Stimulated activated CD8-positive, alpha-beta memory T cell treated with anti-CD3 and anti-CD28 coated beads, Interleukin-15, amount 100 ng/mL, for 4 hours (primary cell): ENCODE measurements at places on chromosomes 2 and 18.

DNA sequence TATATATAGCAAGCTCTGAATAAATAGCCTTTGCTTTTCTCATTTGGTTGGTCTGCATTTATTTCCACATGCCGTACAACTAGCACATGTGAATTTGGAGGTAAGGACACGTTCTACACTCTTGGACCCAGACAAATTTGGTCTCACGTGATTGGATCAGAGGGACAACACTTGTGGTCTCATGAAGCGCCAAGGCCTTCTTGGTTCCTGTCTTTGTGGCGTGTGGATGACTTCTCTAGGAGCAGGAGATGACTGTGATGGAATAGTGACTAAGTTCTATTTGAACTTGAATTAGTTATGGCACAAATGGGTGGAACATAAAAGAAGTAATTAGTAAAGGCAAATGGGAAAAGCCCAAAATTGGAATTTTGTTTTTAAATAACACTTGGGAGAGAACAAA lies 206.9 kb downstream of the BCL2 start:
- no peak for DNase-seq

DNA sequence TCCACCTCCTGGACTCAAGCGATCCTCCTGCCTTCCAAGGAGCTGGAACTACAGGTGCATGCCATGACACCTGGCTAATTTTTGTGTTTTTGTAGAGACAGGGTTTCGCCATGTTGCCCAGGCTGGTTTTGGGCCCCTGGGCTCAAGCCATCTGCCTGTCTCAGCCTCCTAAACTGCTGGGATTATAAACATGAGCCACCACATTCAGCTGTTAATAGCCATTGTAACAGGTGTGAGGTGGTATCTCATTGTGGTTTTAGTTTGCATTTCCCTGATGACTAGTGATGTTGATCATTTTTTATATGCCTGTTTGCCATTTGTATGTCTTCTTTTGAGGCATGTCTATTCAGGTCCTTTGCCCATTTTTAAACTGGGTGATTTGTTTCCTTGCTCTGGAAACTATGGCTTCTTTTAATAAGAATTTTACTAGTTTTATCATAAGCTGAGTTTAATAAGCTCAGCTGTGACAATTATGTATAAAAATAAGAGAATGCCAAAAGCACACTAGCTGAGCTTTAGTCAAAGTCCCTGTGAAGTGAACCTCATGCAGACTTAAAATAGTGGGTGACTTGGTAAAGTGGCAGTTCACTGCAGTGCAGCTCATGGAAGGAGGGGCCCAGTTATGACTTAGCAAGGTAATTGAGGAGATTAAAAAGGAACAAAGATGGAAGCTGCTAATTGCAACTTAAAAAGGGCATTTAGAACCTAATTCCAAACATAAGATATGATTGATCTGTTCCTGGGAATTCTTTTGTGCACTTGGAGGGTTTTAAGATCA lies 465.1 kb downstream of the TGIF1 start:
- DNase-seq = no peak

DNA sequence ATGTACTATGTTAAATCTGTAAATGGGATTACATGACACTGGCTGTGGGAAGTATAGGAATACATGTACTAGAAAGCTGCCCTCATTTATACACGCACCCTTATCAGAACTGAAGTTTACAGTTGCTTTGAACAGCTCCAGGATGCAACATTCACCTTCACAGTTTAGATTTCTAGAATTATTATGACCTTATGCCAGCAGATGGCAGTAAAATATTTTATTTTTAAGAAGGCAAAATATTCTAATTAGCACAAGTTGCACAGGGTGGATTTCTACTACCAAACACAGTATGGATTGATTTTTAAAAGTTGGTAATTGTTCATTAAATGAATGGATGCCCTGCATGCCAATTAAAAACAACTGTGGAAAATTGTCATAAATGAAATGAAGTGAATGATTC lies 670.4 kb downstream of the KCNJ3 start:
- DNase-seq = no peak

DNA sequence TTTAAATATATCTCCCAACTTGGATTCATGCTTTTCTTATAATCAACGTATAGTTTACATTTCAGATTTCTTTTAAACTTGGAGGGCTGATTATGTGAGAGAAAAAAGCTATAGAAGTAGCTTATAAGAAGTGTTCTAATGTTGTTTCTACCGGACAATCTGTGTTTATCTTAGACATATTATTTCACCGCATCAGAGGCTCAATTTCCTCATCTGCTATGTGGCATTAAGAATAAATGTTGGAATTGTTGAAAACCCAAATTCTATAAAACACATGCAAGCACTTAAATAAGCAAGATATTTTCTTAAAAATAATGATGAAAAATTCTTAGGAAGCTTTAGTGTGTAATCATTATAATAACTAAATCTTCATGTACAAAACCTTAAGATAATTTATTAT lies 407.9 kb downstream of the HRH4 start:
- no peak for DNase-seq

DNA sequence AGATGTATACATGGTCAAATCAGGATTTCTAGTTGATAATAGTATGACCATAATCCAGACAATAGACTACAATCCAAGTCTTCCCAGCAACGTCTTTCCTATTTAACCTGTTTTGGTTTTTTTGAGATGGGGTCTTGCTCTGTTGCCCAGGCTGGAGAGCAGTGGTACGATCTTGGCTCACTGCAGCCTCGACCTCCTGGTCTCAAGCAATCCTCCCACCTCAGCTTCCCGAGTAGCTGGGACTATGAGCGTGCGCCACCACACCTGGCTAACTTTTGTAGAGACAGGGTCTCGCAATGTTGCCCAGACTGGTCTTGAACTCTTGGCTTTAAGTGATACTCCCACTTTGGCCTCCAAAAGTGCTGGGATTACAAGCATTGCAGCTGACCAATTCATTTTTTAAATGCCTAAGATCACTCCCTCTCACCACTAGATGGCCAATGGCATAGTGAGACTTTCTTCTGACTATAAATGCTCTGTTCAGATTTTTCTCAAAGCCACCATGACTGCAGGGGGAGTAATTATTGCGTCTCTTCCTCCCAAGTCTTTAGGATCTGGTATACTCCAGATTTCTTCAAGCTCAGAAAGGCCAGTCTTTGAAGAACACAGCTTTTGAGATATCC lies 47.6 kb downstream of the HNRNPLL start:
- no peak for DNase-seq

GRCh38 chr2:238504181-238504931 lies 77.6 kb downstream of the ASB1 start:
- no peak for DNase-seq
